ENCODE measurements at places on chromosomes 2 and 18. TPM values are rescaled to one million over a fixed set of nuclear protein-coding genes. Genes with fewer than 3 reads are reported as not detected.
A peak's percentile ranks its signal among the peaks of the same experiment; 100 is the strongest.

GRCh38 chr18:64091526-64091925 is 57.4 kb downstream of the LINC00305 start:
- no peak for DNase-seq

GRCh38 chr2:169702996-169703395 is 8.7 kb downstream of the PHOSPHO2 start:
- no peak for DNase-seq

DNA sequence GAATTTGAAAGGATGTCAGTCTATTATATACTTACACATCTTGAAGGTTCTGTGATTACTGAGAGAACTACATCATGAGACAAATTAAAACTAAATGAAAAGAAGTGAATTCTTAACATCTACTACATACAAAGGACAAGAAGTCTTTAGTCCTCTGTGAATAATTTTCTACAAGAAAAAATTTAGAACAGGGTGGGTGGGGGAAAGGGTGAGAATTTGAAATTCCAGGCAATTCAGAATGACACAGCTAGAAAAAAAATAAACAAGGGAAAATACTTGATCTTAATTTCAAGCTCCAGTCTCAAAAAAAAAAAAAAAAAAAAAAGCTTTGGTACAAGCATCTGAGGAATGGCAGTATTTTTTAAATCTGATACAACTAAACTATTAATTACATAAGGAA is 15.5 kb downstream of the CUL3 start:
- DNase-seq = no peak

DNA sequence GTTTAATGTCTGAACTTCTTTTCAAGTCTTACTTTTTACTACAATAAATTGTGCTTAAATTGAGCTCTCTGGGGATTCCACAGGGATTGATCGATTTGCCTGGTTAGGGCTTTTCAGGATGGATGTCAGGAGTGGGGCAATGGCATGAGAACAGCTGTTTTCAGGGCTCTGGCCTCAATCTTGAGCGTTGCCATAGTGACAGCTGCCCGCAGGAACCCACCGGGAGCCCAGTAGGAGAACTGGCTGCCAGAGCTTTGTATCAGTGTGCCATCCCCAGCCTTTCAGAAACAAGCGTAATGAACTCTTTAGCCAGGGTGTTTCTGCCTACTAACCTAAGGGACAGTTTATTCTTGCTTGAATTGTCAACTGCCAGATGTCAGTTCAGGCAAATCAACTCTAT is 93.5 kb downstream of the GALNT3 start:
- DNase-seq = peak; percentile 34

- no peak for DNase-seq
Measured at GRCh38 chr2:152420936-152421335, 86.0 kb downstream of the FMNL2 start.

GRCh38 chr2:160368988-160369930 is 124.3 kb downstream of the RBMS1 start:
- no peak for DNase-seq

- no peak for DNase-seq
Measured at GRCh38 chr2:227877421-227878310, 6.2 kb downstream of the DAW1 start.

SPEG gene
- total RNA-seq = 92.9 TPM

RAB10 gene
- 168 TPM for total RNA-seq

KIF1A gene
- 439 TPM for total RNA-seq

All from glutamatergic neuron (in vitro differentiated cells).